ENCODE measurements at places on chromosomes 6 and 20. TPM values are rescaled to one million over a fixed set of nuclear protein-coding genes. Genes with fewer than 3 reads are reported as not detected.

Gene NR2E1
- not detected for polyA plus RNA-seq

Gene NPBWR2
- not detected for polyA plus RNA-seq

Gene DNMT3B
- polyA plus RNA-seq = not detected

Gene SNAP25
- 1,248 TPM for polyA plus RNA-seq

Gene LKAAEAR1
- not detected for polyA plus RNA-seq

Gene ENPP3
- polyA plus RNA-seq = not detected

Gene DUSP15
- not detected for polyA plus RNA-seq

Gene ACTR5
- not detected for polyA plus RNA-seq
